ENCODE measurements at places on chromosomes 4 and X. TPM values are rescaled to one million over a fixed set of nuclear protein-coding genes. Genes with fewer than 3 reads are reported as not detected.

Gene TMEM31
- not detected for total RNA-seq

Gene HMX1
- total RNA-seq = not detected

Gene ARHGAP10
- 17.5 TPM for total RNA-seq

Gene LANCL3
- total RNA-seq = 0.20 TPM

Gene PLAC8
- total RNA-seq = 0.35 TPM

Gene CXCL9
- total RNA-seq = not detected

Gene SH3RF1
- total RNA-seq = 10.2 TPM

Gene P2RY8
- total RNA-seq = not detected

Gene SCML2
- total RNA-seq = 0.52 TPM

Gene MAGEA2B
- not detected for total RNA-seq

Gene CT45A10
- not detected for total RNA-seq

Gene CCDC160
- 3.0 TPM for total RNA-seq

DNA sequence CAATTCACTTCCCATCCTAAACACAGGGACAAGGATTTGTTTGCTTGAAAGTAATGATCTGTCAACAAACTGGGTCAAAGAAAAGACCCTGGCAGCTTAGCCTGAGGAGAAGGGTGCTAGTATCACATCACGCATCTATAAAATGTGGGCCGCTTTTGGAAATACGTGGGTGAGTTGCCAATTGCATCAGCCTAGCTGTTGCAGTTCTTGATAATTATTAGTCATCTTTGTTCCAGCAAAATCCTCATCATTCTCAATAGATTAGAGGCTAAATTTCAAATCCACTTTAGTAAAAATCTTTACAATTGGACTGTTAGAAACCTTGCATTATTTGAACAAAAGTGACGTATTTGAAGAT lies 33.6 kb upstream of the TAPT1 start:
- DNase-seq = no peak

DNA sequence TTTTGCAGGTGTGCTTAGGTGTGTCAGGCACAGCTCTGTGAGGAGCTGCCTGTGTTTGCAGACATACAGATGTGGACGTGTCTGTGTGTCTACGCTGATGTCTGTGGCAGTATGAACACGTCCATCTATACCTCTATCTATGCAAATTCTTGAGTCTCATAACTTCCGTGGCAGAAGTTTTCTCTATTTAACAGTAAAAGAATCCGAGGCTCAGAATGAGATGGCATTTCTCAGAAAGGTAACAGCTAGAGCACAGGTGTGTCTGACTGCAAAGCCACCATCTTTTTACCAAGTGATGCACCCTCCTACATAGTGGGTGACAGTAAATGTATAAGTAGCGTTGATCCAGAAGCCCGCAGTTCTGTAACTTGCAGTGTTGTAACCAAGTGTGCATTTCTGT lies 39.9 kb upstream of the CYP4V2 start:
- DNase-seq = no peak

DNA sequence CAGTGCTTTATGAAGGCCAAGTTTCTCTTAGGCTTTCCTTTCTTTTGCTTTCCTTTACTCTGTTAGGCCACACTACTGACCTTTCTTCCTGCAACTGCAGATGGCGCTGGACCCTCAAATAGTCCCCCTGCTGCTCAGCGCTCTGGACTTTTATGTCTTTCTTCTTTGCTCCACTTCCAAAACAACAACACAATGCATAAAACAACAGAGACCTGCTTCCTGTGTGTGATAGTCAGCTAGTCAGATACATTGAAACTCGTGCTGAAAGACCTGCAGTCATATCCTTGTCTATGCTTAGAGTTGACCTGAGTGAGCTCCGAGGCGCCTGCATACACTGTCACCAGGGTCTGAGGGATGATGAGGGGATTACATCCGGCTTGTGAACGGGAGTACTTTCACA lies 108.9 kb upstream of the TEX13D start:
- DNase-seq = no peak

- peak; percentile 83 for DNase-seq
These were observed 23.9 kb upstream of the MSN start for GRCh38 chrX:65643531-65644052.

DNA sequence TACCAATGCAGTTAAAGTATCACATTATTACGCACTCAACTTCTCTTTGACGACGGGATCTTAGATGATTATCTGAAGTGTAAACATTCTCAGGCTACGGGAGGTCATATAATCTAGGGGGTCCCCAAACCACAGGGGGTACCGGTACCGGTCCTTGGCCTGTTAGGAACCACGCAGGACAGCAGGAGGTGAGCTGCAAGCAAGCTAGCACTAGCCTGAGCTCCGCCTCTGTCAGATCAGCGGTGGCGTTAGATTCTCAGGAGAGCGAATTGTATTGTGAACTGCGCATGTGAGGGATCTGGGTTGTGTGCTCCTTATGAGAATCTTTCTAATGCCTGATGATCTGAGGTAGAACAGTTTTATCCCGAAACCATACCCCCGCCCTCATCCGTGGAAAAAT lies 20.6 kb upstream of the PRR27 start:
- no peak for DNase-seq

- no peak for DNase-seq
These were observed 43.5 kb upstream of the TMEM164 start for GRCh38 chrX:109959356-109959871.

DNA sequence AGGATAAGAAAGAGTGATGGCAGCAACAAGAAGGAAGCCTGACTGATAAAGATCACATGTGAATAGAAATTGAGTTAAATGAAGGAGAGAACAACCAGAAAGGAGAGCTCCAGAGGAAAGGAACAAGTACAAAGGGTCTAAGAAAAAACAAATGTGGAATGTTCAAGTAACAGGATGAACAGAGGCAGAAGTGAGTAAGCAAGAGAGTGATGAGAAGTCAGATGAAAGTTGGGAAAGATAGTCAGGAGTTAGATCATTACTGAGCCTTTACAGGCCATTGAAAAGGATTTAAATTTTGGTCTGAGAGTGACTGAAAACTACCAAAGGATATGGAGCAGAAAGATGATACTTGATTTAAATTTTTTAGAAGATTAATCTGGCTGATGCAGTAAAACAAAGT lies 38.1 kb downstream of the NFXL1 start:
- no peak for DNase-seq

DNA sequence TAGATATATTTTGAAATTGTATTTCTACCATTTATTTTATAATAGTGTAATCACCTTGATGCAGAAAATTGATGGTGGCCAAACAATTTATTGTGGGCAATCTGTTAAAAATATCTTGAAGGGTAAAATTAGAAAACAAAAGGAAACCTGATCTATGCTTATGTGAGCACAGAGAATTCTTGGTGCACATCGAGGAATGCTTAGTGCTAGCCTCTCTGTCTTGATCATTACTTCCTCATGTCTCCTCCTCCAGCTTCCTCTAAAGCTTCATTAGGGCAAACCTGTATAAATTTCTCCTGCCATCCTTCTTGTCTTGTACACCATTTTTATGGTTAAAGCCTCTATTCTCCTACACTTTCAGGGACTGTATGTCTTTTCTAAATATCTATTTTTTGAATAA lies 725.8 kb downstream of the RAPGEF2 start:
- no peak for DNase-seq

- DNase-seq = peak; percentile 67
These were observed 1314.7 kb downstream of the FSTL5 start for GRCh38 chr4:160848901-160849760.

GRCh38 chrX:37509349-37509748 lies 62.1 kb upstream of the LANCL3 start:
- peak; percentile 0 for DNase-seq

- no peak for DNase-seq
These were observed 101.1 kb downstream of the CT47B1 start for GRCh38 chrX:120774606-120775005.

- no peak for DNase-seq
These were observed 1915.4 kb downstream of the STIM2 start for GRCh38 chr4:28776004-28776403.

- peak; percentile 18 for DNase-seq
These were observed 1160.9 kb upstream of the PCDH7 start for GRCh38 chr4:29559286-29559685.

DNA sequence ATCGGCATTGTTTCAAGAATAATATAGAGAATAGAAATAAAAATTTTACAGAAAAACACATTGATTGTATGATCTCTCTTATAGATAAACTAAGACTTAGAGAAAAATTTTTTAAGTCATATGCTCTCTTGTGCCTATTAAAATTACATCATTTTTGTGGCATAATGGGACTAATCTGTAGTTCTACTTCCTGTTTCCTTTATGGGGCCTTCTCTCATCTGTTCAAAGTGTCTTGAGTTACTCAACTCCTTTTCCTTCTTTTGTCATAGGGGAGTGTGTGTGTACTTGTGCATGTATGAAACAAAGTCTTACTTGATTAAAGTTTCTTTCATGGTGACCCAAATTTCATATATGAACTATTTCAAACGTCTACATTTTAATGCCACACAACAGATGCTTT lies 1448.9 kb upstream of the TENM3 start:
- DNase-seq = no peak

DNA sequence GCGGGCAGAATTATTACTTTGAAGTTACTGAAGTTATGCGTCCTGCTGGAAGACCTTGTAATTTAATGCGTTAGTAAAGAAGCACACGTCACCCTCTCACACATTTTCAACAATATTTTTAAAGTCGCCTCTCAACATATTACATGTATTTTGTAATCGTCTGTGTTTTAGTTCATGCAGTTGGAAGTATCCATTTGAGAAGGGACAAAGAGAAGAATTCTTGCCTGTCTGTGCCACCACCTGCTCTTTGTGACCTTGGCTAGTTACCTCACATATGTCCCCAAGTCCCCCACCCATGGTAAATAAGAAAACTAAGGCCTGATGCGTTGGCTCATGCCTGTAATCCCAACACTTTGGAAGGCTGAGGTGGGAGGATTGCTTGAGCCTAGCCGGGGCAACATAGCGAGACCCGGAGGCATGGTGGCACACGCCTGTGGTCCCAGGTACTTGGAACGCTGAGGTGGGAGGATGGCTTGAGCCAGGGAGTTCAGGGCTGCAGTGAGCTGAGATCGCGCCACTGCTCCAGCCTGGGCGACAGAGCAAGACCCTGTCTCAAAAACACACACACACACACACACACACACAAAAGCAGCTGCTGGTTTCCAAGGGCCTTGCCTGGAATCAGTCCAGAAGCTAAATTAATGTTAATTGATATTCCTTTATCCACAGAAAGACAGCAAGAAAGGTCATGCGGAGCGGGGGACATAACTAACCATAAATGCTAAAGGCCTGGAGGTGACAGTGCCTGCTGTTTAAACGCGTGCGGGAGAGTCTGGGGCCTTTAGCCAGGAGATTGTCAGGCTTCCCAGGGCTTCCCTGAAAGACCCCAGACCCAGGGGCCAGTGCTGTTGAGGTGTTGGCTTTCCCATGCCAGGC lies 811 bp downstream of the TMEM187 start:
- peak; percentile 5 for DNase-seq

GRCh38 chrX:16778545-16778944 lies 7.7 kb upstream of the TXLNG start:
- DNase-seq = no peak

- peak; percentile 33 for DNase-seq
These were observed 108.4 kb downstream of the ANTXR2 start for GRCh38 chr4:79964400-79965211.

- no peak for DNase-seq
These were observed 15.2 kb downstream of the BLTP1 start for GRCh38 chr4:122167369-122167768.

DNA sequence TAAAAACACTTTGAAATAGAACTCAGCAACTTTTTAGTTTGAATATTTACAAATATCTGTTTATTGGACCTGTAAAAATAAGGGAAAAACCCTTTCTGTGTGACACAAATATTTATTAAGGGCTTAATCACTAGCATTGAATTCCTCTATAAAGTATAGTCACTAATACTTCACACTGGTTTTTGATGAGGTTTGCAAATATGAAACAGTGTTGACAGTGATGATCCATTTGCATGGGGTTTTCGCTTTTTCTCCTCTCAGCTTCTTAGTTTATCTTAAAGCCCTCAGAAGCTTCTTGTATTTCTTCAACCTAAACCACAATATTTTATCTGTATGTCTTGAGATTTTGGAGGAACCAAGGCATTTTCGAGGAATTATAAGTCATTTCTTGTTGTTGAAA lies 96.6 kb upstream of the TEX13A start:
- DNase-seq = no peak

- no peak for DNase-seq
These were observed 233.6 kb downstream of the PDHA2 start for GRCh38 chr4:96073461-96073860.

DNA sequence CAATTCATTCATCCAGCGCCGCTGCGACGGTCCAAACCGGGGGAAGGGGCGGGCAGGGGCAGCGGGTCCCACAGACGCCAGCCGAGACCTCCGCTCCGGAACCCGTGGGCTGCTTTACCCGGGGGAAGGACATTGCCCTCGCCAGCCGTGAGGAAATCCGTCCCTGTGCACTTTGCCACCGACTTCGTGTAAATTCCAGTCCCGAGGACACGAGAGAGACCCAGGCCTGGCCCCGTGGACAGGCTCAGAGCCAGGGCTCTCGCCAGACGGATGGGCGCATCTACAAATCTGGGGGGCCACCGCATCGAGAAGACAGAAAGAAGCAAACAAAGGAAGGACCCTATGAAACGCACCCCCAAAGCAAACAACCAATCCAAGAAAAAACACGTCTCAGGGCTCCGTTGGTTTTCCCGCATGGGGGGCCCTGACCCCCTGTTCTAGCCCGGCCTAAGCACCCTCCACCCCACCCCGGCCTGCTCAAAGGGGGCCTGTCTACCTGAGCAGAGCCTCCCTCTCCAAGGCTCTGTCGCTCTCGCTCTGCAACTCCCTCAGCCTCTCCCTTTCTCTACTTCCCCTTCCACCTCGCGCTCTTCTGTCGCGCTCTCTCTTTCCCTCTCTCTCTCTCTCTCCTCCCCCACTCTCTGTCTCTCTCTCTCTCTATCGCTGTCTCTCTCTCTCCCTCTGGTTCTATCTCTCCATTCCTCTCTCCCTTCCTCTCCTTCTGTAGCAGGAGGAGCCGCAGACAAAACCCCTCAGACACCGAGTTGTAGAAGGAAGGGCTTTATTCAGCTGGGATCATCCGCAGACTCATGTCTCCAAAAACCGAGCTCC lies 11.3 kb downstream of the FRG2 start:
- DNase-seq = no peak

- DNase-seq = no peak
These were observed 10.6 kb upstream of the XKRX start for GRCh38 chrX:100939333-100939732.

GRCh38 chrX:20066968-20067708 lies 49.6 kb downstream of the MAP7D2 start:
- peak; percentile 57 for DNase-seq

GRCh38 chr4:152352215-152352614 lies 183.7 kb downstream of the FBXW7 start:
- DNase-seq = no peak
